ENCODE measurements at places on chromosomes 7 and 10.

DNA sequence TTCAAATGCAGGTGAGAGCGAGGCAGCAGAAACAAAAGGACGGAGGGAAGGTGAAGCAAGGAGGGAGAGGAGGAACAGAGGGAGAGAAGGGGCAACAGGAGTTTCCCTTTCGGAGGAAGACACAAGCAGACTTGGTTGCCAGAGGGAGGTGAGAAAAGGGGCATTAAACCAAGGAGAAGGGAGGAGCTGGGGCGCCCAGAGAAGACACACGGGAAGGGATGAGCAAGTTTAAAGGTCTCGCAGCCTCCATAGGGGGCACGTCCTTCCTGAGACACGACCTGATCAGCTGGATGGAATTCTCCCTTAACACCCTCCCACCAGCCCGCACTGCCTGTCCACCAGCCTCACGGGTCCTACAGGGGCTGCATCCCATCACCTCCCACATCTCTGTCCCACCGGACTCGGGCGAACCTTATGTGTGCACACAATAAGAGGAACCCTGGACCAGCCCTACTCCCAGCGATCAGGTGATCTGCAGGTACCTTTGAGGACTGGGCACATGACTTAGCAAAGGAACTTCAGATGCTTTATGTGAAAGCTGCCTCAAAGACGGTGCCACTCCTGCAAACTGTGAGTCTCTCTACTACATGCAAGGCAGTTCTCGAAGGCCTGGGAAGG lies 251.2 kb downstream of the TNS3 start:
- no peak for DNase-seq

GRCh38 chr7:54729107-54729506 lies 29.9 kb downstream of the SEC61G start:
- peak; percentile 2 for DNase-seq

- DNase-seq = peak; percentile 82
These were observed 674.4 kb downstream of the PHTF2 start for GRCh38 chr7:78473021-78473420.

- no peak for DNase-seq
These were observed 466.4 kb upstream of the ZMIZ1 start for GRCh38 chr10:78602201-78602932.

GRCh38 chr7:8773518-8773917 lies 340.1 kb downstream of the NXPH1 start:
- no peak for DNase-seq

DNA sequence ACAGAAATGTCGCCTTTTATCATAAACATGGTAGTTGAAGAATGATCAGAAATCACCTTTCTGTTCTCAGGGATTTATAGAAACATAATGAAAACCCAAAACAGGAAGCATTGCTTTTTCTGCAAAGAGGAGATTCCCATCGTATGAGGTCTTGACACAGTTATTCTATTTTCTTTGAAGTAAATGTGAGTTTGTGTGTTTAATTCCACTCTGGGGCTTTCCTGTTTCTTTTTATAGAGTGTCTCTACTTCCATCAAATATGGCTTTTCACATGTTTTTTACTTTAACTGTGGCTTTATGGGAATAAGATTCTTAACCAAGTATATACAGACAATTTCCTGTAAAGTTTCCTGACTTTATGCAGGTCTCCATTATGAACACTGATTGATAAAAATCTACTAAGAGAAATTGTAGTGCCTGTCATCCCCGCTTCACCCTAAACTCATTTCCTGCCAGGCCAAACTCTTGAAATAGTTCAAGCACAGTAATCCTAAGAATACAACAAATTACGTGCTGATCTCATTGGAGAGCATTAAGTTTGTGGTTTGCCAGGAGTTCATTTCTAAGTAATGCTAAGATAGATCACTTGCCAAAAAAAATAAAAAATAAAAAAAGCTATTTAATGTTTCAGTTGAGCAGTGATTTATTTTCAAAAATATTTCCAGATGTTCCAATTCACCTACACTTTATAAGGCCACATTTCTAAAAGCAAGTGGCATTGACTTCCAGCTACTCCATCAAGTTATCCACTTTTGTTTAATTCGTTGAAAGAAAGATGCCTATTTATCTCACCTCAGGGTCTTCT lies 52.2 kb upstream of the SEC61G start:
- peak; percentile 91 for DNase-seq

GRCh38 chr10:78575400-78575799 lies 493.4 kb upstream of the ZMIZ1 start:
- DNase-seq = no peak

- DNase-seq = no peak
These were observed 41.0 kb downstream of the MCMBP start for GRCh38 chr10:119831656-119832055.

- peak; percentile 67 for DNase-seq
These were observed 163.3 kb downstream of the MAD1L1 start for GRCh38 chr7:2069472-2069860.

- DNase-seq = no peak
These were observed 2.5 kb downstream of the GRK5 start for GRCh38 chr10:119209736-119210355.

DNA sequence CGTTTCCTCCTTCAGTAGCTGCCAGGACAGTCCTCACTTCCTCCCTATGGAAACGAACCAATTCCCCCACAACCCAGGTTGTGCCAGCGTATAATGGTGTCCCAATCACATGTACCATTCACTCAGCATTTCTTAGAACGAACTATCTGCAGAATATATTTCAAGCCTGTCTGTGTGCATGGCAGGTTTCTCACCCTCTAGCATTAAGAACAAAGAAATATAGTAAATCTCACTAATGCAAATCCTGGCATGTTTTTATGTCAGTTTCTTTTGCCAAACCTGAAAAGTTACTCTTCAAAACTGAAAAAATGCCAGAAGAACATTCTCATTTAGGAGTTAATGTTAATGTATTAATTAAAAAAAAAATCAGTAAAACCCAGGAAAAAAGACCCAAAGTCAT lies 405.9 kb upstream of the KLF6 start:
- DNase-seq = no peak

- no peak for DNase-seq
These were observed 89.7 kb downstream of the AMPH start for GRCh38 chr7:38541440-38541839.

DNA sequence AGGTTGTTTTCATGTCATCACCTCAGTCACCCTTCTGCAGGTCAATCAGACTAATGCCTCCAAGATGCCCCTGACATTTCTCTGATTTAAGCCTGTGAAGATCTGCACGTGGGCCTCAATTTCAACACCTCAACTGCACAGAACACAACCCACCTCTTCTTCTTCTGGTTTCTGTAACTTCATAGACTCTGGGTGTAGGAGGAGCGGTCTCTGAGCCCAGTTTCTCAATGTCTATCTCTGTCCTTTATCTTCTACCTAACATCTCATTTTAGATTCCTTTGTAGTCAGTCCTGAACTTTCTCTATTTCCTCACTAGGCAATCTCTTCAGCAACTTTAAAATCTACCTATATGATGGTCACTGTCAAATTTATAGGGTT lies 85.6 kb downstream of the PRKCQ start:
- DNase-seq = no peak

DNA sequence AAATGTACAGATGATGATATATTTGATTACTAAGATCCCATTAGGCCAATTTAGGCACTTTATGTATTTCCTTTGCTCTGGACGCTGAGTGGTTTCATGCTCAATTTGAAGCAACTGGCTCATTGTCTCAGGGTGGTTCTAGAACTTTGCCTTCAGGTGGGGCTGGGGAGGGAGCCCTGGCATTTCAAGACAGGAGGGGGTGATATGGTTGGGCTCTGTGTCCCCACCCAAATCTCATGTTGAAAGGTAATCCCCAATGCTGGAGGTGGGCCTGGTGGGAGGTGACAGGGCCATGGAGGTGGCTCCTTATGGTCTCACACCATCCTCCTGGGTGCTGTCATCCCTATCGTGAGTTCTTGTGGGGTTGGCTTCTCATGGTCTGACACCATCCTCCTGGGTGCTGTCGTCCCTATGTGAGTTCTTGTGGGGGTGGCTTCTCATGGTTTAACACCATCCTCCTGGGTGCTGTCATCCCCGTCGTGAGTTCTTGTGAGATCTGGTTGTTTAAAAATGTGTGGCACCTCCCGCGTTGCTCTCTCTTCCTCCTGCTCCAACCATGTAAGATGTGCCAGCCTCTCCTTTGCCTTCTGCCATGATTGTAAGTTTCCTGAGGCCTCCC lies 151.5 kb upstream of the KLF6 start:
- no peak for DNase-seq

- DNase-seq = no peak
These were observed 21.2 kb upstream of the ATE1 start for GRCh38 chr10:121949049-121949448.

GRCh38 chr7:22231806-22232205 lies 125.1 kb downstream of the RAPGEF5 start:
- no peak for DNase-seq

DNA sequence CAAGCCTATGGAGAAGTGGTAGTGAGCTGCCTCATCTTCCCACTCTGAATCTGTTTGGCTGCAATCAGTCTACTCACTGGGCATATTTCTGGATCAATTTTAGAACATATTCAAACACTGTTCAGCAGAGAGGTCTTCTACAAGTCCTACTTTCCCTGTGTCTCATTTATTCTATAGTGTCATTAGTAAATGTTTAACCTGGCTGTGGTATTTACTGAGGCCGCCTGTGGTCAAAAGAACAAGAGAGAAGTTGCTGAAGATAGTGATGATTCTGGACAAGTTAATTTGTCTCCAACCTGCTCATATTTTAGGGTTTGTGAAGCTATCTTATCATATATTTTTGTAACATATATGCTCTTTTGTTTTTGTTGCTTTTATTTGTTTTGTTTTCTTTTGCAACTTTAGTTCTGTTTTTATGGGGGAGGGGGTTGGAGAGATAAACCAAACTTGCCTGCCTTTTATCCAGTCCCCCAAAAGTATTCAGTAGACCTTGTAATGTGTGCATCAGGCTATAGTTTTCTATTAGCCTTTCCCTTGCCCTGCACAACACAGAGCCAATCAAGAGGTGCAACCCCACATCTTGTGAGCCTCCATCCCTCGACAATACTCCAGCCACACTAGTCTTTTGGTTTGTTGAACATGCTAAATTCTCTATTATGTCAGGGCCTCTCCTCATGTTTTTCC lies 362.8 kb upstream of the MBL2 start:
- DNase-seq = no peak

GRCh38 chr10:75480374-75480773 lies 49.0 kb downstream of the LRMDA start:
- DNase-seq = no peak

DNA sequence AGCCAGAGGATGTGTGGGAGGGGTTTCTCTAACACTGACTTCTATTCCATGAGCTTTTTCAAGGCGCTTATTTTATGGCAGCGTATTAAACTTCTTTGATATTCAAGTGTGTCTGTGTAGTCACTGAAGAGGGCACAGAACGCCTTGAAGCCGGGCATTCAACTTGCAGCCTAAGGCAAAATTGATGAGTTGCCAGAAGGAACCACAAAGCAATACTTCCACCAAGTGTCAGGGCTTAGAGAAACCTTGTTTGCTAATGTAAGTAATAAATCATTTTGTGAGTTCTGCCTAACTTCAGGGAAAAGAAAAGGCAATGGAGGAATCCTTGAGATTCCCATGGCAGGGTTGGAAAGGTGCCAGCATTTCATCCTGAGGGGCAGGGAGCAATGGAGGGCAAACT lies 163.8 kb downstream of the LCOR start:
- DNase-seq = peak; percentile 50

- DNase-seq = no peak
These were observed 8.8 kb upstream of the ZNF248 start for GRCh38 chr10:37865957-37866803.

DNA sequence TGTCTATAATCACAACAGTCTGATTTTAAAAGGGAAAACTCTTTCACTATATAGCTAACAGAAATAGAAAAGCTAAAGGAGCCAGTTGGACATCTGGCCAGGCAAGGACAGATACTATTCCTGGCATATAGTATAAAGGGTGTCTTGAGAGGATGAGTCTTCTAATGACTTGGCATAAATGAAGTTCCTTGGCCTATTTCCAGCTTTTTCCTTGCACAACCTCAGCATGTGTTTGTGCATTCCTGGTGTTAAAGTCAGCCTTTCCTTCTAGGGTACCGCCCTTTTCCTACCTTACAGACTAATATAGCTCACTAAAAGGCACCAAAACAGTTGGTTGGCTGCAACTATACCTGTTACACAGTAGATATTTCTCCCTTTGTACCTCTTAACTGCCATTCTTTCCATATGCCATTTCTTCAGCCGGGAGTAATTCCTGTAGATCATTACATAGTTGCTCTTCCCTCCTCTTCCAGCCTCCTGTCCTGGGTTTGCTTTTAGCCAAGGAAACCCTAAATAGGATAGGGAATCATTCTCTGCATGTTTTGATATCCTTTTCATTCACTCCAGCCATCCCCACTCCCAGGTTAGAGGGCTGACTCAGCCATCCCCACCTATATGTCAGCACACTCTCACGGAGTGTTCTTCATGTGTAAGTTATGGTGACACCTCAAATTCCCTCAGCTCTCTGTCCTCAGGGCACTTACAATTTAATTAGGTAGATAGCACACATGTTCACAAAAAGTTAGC lies 102.1 kb upstream of the MDFIC start:
- peak; percentile 98 for DNase-seq

DNA sequence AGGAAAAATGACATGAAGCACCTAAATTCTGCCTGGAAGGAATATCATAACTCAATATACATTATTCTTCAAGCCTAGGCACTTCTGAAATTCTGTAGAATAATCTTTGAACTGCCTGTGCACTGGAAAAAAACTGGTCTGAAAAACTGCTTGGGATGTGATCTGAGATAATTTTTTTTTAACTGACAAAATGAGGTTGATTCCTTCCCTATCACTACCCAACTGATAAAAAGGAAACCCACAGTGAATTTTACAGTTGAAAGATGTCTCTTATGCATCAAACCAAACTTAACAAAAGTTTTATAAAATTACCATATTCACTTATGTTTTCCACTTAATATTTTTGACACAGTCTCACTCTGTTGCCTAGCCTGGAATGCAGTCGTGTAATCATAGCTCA lies 67.2 kb upstream of the FAM133B start:
- no peak for DNase-seq

- no peak for DNase-seq
These were observed 287.2 kb upstream of the FZD1 start for GRCh38 chr7:90977056-90977455.

DNA sequence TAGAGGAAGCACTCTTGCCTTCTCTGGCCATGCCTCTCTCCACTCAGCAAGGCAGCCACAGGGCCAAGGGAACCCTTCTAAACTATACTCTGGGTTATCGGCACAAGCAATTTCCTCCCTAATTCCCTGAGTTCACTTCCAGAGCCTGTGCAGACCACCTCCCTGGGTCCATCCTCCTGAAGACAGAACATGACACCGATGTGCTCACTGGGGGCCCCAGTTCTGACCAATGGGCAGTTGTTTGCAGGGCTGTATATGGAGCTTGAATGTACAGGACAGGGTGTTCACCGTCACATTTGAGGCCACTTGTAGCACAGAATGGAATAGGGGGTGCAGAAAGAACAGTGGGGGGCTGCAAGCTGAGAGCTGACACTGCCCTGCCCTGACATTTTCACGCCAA lies 77.7 kb downstream of the TFEC start:
- DNase-seq = no peak

DNA sequence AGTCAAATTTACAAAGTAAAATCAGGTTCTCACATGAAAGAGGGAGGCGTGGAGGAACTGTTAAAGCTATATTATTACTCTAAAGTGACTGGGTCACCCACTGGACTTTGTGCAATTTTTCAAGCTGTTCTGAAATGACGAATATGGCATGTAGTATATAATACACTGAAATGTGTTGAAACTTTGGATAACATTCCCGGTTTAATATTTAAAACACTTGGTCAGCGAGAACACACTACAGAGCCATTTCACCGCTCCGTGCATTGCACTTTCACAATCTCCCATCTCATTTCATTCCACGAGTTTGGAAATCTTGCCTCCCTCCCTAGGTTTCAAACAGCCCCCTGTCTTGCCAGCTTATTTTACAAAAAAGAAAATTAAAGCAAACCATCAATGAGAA lies 337.9 kb downstream of the WDR11 start:
- DNase-seq = no peak

All from fibroblast of skin of right quadriceps (primary cell).